ENCODE measurements at places on chromosomes 12 and 14.

DNA sequence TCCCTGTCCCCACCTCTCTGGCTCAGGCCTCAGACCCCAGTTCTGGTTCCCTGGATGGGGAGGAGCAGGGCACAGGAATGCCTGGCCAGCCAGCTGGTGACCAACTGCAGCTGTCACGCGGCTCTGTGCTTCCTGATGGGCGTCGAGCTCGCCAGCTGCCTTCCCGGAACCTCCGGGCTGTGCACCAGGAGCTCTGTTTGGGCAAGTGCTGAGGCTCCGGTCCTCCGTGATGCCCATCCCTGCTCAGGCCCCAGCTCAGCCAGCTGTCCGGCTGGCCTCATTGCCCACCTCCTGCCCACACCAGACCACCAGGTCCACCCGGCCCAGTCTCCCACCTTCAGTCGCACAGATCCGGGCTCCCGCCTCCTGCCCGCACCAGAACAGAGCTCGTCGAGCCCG lies 4.8 kb downstream of the IFFO1 start:
- no peak for DNase-seq

GRCh38 chr14:20412411-20412810 lies 890 bp downstream of the TEP1 start:
- no peak for DNase-seq

GRCh38 chr14:78709795-78710557 lies 539.8 kb downstream of the NRXN3 start:
- no peak for DNase-seq

GRCh38 chr12:127964717-127965116 lies 302.3 kb upstream of the TMEM132C start:
- no peak for DNase-seq

- DNase-seq, result no peak
Measured at GRCh38 chr12:106564678-106565329, 18.0 kb upstream of the RFX4 start.

DNA sequence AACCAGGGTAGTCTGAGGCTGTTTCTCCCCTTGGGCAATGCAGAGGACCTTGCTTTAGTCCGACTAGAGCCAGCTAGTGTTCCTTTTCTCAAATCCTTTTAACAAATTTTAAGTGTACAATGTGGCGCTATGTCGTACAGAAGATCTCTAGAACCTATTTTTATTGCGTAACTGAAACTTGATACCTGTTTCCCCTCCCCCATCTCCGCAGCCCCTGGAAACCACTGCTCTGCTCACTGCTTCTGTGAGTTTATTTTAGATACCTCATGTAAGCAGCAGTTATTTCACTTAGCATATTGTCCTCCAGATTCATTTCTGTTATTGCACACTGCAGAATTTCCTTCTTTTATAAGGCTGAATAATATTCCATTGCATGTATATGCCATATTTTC lies 1092.3 kb downstream of the AACS start:
- no peak for DNase-seq

- no peak for DNase-seq
Measured at GRCh38 chr14:54929556-54929955, 26.9 kb upstream of the GCH1 start.

GRCh38 chr12:129854591-129854990 lies 49.2 kb downstream of the TMEM132D start:
- no peak for DNase-seq

DNA sequence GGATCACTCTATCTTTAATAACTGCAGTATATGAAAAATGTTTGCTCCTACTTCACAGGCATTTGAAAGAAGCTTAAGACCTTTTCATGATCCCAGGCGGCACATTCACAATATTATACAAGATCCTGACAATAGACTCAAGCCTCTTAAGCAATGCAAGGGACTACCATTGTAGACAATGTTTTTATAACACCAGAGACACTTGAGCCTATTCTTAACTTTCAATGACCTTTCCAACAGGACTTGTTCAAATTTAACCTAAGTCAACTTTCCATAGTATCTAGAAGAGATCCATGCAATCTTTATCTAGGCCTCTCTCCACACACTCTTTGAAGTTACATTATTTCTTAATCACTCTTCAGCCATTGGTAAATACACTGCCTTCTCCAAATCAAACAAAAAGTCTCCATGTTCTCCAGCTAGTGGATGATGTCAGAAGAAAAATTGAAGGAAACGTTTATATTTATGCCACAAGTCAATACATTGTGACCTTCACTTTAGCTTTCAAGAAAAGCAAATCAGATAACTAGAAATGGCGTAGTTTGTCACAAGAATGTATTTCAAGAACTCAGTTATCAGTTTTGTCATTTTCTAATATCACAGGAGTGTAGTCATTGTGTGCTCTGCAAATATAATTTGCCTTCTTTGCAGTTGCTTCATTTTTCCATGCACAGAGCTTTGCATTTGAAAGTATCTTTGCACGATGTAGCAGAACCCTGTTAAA lies 41.2 kb downstream of the PHLDA1 start:
- DNase-seq, result no peak

GRCh38 chr14:72788972-72789728 lies 104.8 kb downstream of the DPF3 start:
- no peak for DNase-seq

DNA sequence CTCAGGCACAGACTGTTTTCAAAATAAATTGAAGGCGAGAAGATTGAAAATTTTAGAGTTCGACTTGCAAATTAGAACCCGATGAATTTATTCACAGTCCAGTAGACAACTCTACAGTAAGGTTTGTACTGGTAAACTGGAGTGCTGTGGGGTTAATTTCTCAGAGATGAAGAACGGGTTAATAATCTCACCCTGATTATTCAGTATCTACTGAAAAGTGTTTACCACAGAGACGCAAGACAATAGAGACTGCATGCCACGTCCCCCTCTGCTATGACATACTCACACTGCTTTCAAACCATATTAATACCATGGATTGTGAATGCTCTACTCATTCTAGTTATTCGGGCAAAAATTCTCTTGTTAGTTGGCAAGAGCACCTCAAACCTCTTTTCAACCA lies 36.1 kb downstream of the CFL2 start:
- DNase-seq, result no peak

GRCh38 chr12:27779416-27779919 lies 565 bp upstream of the KLHL42 start:
- DNase-seq, result no peak

- DNase-seq, result no peak
Measured at GRCh38 chr12:28578361-28578760, 388.1 kb downstream of the CCDC91 start.

DNA sequence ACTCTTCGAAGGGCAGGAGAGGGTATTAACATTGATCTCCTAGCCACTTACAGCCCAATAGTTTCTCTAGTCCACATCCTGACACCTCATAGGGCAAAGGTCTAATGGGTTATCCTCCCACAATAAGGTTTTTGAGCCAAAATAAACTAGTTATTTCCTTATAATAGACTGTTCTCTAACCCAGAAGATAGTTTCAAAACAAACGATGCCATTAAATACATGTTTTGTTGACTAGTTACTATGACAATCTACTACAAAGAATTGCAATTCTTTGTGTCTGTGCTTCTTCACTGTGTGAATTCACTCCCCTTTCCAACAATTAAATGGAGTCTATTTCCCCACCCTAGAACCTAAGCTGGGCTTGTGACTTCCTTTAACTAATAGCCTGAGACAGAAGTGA lies 6.4 kb upstream of the ACTR10 start:
- peak; percentile 6 for DNase-seq

GRCh38 chr12:51192284-51192671 lies 19.3 kb upstream of the TFCP2 start:
- DNase-seq, result no peak

DNA sequence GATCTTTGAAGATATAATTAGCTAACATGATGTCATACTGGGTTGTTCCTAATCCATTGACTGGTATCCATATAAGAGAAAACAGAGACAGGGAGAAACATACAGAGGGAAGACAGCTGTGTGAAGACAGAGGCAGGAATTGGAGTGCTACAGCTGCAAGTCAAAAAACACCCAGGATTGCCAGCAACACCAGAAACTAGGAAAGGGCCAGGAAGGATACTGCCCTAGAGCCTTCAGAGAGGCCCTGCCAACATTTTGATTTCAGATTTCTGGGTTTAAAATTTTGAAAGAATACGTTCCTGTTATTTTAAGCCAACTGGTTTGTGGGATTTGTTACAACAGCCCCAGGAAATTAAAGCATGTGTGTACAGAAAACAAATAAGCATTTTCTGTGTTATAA lies 473.7 kb upstream of the FLRT2 start:
- DNase-seq, result no peak

DNA sequence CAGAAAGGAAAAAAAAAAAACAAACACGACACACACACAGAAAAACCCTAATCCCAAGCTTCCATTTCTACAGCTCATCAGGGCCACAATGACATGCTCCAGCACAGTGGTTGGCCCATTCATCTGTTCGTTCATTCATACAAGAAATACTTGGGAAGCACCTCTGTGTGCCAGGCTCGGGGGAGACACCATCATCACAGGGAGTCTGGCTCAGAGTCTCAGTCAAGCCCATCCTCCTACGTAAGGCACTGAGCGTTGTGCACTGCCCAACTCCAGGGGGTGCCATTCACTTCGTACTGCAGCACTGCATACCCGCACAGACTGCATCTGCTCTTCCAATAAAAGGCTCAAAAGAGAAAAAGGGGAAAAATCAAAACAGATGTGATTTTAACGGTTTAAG lies 15.3 kb downstream of the VPS37B start:
- no peak for DNase-seq

GRCh38 chr12:47892819-47893218 lies 12.0 kb downstream of the VDR start:
- DNase-seq, result no peak

- DNase-seq, result no peak
Measured at GRCh38 chr14:38143659-38144505, 63.8 kb upstream of the SSTR1 start.

DNA sequence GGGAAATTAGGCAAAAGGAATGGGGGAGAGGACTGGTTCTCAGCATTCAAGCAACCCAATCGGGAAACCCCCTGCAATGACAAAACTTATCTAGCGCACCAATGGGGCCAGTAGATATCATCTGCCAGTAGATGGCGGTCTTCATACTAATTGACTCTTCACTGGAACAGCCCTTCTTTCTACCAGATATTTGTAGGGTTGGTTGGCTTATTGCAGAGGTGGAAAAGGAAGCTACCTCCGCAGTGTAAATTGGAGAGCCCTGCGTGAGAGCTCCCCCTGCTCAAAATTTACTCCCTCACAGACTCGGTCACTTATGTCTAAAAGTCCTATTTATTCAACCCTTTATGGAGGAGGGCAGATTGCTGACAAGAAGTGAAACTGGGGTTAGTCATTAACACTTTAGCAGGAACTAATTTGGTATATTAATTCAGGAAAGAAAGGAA lies 166.1 kb upstream of the CCND2 start:
- DNase-seq, result no peak

Measured in NCI-H2081 treated with DMSO at 0.1 percent for 48 hours (cell line).